ENCODE measurements at places on chromosomes 13 and 19. TPM values are rescaled to one million over a fixed set of nuclear protein-coding genes. Genes with fewer than 3 reads are reported as not detected.
A peak's percentile ranks its signal among the peaks of the same experiment; 100 is the strongest.

DNA sequence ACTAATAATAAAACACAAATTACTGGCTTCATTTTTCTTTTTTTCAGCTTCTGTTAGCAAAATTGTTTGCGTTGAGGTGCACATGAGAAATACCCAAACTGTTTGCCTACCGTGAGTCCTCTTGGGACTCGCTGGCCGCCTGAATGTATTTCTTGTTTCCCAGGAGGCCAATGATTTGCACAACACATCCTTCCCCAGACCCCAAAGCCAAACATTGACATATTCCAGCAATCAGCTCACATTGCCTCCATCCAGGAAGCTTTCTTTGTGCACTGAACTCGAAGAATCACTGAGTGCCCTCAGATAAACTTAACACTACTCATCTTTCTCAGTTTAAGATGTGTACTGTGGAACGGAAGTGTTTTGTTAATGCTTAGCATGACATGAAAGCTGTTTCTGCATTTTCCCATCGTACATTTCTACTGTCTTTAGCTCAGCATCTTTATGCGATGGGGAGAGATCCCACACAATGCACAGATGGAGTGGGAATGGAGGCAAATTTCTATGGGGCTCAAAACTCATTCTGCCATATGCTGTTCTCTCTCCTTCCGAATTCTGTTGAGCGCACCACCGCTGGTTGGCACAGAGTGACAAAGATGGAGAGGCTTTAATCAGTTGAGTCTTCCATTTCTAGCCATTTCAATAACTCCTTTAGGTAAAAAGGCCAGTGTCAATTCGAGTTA, 399.5 kb downstream of the RFC3 start:
- no peaks in the 10 kb centered on the region for H3K27me3 ChIP-seq
- H3K36me3 ChIP-seq = no peaks in the 10 kb centered on the region

DNA sequence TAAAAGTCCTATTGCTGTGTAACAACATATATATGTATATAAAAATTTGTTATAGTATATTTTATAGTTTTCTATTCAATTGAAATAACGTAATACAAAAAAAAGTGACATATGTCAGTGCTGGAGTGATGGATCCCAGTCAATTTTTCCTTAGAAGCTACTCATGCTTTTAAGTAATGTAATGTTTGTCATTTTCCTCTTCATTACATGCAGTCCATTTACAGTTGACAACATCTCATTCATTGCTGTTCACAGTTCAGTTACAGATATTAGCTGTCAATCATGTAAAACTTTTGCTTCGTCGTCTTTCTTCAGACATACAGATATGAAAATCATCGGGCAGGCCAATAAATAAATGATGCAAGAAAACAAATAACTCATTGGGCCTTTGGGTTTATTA, 525.1 kb upstream of the PRR20A start:
- H3K4me1 ChIP-seq = no peaks in the 10 kb centered on the region
- H3K27ac ChIP-seq = no peak overlapping the region
- no peak for DNase-seq

The SYCN gene
- not detected for polyA plus RNA-seq

The ZNF415 gene
- 4.2 TPM for polyA plus RNA-seq

- H3K27me3 ChIP-seq = no peaks in the 10 kb centered on the region
- H3K4me1 ChIP-seq = no peaks in the 10 kb centered on the region
- no peak overlapping the region for H3K4me3 ChIP-seq
- H3K27ac ChIP-seq = no peak overlapping the region
These were observed 629.1 kb downstream of the LIG4 start for GRCh38 chr13:107586216-107586615.

GRCh38 chr19:55621673-55622231, 2.6 kb downstream of the ZNF784 start:
- peaks cover 4% of the 10 kb centered on the region for H3K36me3 ChIP-seq
- no peaks in the 10 kb centered on the region for H3K27me3 ChIP-seq
- no peak for DNase-seq
- no peak overlapping the region for H3K27ac ChIP-seq

GRCh38 chr19:56350416-56351045, 35.9 kb upstream of the ZSCAN5A start:
- H3K27ac ChIP-seq = no peak overlapping the region
- H3K4me1 ChIP-seq = no peaks in the 10 kb centered on the region
- H3K36me3 ChIP-seq = no peaks in the 10 kb centered on the region
- H3K4me3 ChIP-seq = no peak overlapping the region
- DNase-seq = no peak

DNA sequence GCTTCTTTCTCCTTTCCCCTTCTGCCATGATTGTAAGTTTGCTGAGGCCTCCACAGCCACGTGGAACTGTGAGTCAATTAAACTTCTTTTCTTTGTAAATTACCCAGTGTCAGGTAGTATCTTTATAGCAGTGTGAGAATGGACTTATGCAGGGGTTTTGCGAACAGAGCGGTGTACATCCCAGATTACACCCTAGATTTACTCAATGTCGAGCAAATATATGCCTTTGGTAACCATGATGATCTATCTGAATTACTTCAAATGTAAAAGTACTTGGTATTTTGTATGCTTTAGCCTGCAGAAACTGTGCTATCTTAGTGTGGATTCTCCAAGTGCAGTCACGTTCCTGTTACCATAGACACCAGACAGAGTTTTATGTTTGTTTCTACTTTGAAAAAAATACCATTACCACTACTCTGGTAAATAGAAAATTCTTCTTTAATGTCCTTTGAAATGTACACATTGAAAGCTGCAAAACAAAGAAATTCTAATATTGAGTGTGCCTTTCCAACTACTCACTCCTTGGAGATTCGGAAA, 510.4 kb upstream of the ARGLU1 start:
- no peaks in the 10 kb centered on the region for H3K36me3 ChIP-seq
- DNase-seq = no peak
- H3K4me3 ChIP-seq = no peak overlapping the region
- no peaks in the 10 kb centered on the region for H3K27me3 ChIP-seq
- no peaks in the 10 kb centered on the region for H3K4me1 ChIP-seq

The SLC7A10 gene
- not detected for polyA plus RNA-seq

- H3K27me3 ChIP-seq = no peaks in the 10 kb centered on the region
- no peak for DNase-seq
- H3K36me3 ChIP-seq = peaks cover 10% of the 10 kb centered on the region
- no peak overlapping the region for H3K27ac ChIP-seq
- no peak overlapping the region for H3K4me3 ChIP-seq
- H3K4me1 ChIP-seq = peaks cover 10% of the 10 kb centered on the region
These were observed 3.8 kb downstream of the MYADM start for GRCh38 chr19:53871454-53871853.

The LYPD5 gene
- 8.8 TPM for polyA plus RNA-seq

DNA sequence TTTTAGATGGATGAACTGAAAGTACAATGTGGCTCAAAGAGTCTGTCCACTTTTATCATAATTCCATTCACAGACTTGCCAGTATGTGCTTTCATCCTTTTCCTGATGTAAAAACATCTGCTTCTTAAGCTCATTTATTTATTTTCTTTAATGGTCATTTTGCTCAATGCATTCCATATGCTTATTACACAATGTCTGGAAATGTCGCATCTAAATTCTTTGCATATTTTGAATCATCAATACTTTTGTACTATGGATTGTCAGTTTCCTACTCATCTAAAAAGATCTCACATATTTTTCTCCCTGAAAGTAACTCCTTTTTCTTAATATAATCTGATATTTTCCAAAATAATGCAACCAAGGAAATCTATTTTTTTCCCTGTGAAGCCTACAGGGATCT, 1315.8 kb downstream of the EFNB2 start:
- H3K27me3 ChIP-seq = no peaks in the 10 kb centered on the region
- no peaks in the 10 kb centered on the region for H3K36me3 ChIP-seq
- no peak overlapping the region for H3K4me3 ChIP-seq
- no peaks in the 10 kb centered on the region for H3K4me1 ChIP-seq
- no peak overlapping the region for H3K27ac ChIP-seq

DNA sequence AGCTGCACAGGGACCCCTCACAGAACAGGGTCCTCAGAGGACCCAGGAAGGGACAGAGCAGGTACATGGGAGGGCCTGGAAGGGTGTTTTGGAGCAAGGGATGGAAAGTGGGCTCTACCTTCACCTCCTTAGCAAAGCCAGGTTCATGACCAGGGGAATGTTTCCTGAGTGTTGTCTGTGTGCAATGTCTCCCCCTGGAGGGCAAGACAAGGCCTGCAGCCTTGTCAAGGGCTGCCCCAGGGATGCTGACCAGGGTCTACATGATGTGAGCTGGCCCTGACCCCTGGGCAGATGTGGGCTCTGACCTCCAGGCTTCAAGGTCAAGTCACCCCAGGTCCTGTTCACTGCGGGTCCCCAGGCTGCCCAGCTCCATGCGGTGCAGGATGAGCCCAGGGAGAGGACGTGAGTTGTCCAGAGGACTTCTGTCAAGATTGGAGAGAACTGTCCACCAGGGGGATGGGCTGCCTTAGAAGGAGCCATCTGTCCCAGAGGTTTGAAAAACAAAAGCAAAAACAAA, 1.0 kb upstream of the CEACAM1 start:
- H3K27ac ChIP-seq = no peak overlapping the region
- H3K36me3 ChIP-seq = no peaks in the 10 kb centered on the region
- H3K4me1 ChIP-seq = peaks cover 14% of the 10 kb centered on the region
- peak; percentile 45 for DNase-seq
- peaks cover under 1% of the 10 kb centered on the region for H3K27me3 ChIP-seq
- H3K4me3 ChIP-seq = no peak overlapping the region

GRCh38 chr19:4909897-4910593, 744 bp downstream of the UHRF1 start:
- DNase-seq = peak; percentile 49
- H3K4me3 ChIP-seq = peak overlapping the region; percentile 58
- H3K36me3 ChIP-seq = peaks cover 5% of the 10 kb centered on the region
- H3K27me3 ChIP-seq = no peaks in the 10 kb centered on the region
- H3K4me1 ChIP-seq = peaks cover 34% of the 10 kb centered on the region

The EPS8L1 gene
- 20.1 TPM for polyA plus RNA-seq

DNA sequence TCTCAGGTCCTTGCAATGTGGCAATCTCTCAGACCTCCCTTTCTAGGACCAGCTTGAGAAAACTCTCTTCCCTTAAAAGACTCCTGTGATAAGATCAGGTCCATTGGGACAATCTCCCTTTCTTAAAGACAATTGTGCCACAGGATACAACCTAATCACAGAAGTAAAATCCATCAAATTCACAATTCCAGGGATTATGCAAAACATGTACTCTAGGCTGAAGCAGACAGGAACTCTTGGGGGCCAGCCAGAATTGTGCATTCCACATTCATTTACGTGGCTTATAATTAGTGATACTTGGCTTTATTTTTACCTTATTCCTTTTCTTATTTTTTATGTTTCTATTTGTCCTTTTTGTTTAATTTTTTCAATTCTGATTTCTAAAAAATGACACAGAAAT, 257.9 kb downstream of the KLF12 start:
- H3K4me1 ChIP-seq = no peaks in the 10 kb centered on the region
- no peak overlapping the region for H3K27ac ChIP-seq
- no peak overlapping the region for H3K4me3 ChIP-seq
- no peak for DNase-seq
- H3K36me3 ChIP-seq = no peaks in the 10 kb centered on the region

DNA sequence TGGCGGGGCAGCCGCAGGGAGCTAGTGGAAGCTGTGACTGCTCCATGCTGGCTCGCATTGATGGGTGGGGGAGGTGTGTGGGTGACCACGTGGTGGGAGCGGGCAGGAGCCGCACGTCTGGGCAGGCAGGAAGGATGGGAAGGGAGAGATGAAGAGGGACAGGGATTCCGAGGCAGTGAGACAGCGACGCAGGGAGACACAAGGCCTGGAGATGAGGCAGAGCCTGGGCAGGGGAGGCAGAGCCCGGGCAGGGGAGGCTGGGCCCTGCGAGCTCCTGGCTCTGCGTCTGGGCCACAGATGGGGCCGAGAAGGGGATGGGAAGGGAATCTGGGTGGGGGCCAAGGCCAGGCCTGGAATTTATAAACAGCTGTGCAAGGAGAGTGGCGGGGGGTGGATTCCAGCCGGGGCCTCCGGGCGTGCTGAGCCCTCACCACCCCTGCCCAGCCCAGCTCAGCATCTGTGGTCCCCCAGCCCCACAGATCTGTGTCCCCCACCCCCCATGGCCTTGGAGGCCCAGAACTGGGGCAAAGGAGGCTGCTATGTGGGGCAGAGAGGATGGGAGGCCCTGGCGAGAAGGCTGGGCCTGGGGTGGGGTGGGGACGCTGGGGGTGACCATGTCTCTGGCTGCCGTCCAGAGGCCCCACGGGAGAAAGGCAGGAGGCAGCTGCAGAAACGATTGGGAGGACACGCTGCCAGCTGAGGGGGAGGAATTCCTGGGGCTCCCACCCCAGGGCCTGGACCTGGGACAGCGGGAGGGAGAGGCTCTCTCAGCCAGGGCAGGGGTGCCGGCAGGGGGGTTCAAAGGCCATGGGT, 6.0 kb downstream of the EHD2 start:
- peaks cover 23% of the 10 kb centered on the region for H3K36me3 ChIP-seq
- no peak overlapping the region for H3K4me3 ChIP-seq
- DNase-seq = peak; percentile 92
- no peaks in the 10 kb centered on the region for H3K27me3 ChIP-seq
- H3K27ac ChIP-seq = peak overlapping the region; percentile 78
- H3K4me1 ChIP-seq = peaks cover 42% of the 10 kb centered on the region

The CCDC9 gene
- polyA plus RNA-seq = 2.8 TPM

The ADAMTSL5 gene
- 8.5 TPM for polyA plus RNA-seq

- DNase-seq = no peak
- H3K4me3 ChIP-seq = no peak overlapping the region
- no peaks in the 10 kb centered on the region for H3K27me3 ChIP-seq
- peaks cover 5% of the 10 kb centered on the region for H3K4me1 ChIP-seq
- H3K36me3 ChIP-seq = no peaks in the 10 kb centered on the region
These were observed 37.6 kb downstream of the GRIK5 start for GRCh38 chr19:42032431-42032830.

GRCh38 chr13:51786425-51787265, 17.3 kb downstream of the DHRS12 start:
- no peak for DNase-seq
- no peaks in the 10 kb centered on the region for H3K36me3 ChIP-seq
- no peak overlapping the region for H3K4me3 ChIP-seq
- H3K27me3 ChIP-seq = no peaks in the 10 kb centered on the region

GRCh38 chr13:53152057-53152421, 123.4 kb downstream of the OLFM4 start:
- DNase-seq = no peak
- H3K4me1 ChIP-seq = no peaks in the 10 kb centered on the region
- H3K27me3 ChIP-seq = no peaks in the 10 kb centered on the region
- H3K27ac ChIP-seq = no peak overlapping the region
- no peak overlapping the region for H3K4me3 ChIP-seq

Data from keratinocyte (primary cell).